ENCODE measurements at places on chromosomes 7 and 10.

DNA sequence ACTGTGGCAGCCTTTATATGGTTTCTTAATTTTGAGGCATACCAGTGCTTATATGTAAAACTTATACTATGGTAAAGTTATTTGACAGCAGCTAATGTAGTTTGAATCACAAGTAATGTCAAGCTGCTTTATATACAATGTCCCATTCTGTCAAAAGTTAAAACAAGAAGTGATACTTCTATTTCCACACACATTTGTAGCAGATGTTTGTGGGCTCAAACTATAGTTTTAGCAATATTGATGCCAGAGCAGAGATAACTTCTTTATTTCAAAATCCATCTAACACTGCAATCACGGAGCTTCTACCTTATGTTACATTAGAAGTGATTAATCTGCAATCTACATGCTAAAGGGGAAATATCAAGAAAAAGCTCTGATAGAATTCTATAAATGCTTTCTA is 149.6 kb downstream of the ADK start:
- DNase-seq: no peak

- no peak for DNase-seq
Measured at GRCh38 chr10:5563991-5564536, 39.3 kb downstream of the CALML3 start.

DNA sequence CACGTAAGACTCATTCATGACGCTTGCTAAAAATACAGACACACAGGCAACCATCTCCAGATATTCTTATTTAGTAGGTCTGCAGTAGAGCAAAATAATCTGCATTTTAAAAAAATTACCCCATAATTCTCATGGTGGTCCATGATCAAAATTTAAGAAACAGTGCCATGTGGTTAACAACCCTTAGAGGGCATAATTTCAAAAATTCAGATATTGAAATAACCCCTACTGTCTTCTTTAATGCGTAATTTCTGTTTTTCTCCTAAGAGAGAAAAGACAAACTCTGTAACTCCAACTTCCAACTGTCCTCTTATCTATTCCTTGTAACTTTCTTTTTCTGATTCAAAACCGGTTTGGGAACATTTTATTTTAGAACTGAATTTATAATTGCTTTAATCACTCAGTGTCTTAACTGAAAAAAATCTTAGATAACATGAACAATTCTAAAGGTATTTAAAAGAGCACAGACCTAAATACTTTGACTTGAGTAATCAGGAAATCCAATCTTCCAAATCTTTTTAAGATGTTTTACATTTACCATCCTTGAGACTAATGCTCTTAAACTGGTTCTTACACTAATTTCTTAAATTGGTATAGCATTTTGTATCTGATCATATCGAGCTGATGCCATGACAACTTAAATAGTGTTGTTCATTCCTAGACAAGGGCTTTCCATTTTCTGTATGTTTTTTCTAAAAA is 148.0 kb downstream of the GALNT11 start:
- no peak for DNase-seq

- peak; percentile 91 for DNase-seq
Measured at GRCh38 chr7:44145969-44146911, 5.1 kb upstream of the MYL7 start.

- DNase-seq: no peak
Measured at GRCh38 chr10:110865809-110866482, 5.8 kb upstream of the PDCD4 start.

- no peak for DNase-seq
Measured at GRCh38 chr10:9825491-9826018, 1192.1 kb upstream of the CELF2 start.

- no peak for DNase-seq
Measured at GRCh38 chr7:18337048-18337809, 158.3 kb upstream of the HDAC9 start.

- no peak for DNase-seq
Measured at GRCh38 chr10:102616066-102616770, 28.1 kb upstream of the TRIM8 start.

DNA sequence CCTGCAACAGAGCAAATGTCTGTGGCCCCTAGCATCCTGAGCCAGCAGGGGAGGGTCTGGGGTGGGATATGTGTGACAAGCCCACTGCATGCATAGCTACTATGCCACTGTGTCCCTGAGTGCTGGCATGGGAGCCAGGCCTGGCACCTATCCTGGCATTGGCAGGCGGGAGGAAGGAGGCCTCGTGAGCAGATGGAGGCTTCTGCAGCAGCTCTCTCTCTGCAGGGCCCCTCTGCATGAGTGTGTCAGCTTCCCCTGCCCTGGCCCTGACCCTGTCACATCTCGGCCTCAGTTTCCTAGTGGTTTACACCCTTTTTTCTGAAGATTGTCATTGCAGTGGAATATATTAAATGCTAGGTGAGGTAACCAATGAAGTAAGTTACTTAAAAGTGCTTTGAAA is 13.1 kb upstream of the IMPDH1 start:
- no peak for DNase-seq

- DNase-seq: no peak
Measured at GRCh38 chr7:113483657-113484056, 365.3 kb upstream of the SMIM30 start.

- no peak for DNase-seq
Measured at GRCh38 chr7:77687747-77688144, 8.5 kb upstream of the RSBN1L start.

DNA sequence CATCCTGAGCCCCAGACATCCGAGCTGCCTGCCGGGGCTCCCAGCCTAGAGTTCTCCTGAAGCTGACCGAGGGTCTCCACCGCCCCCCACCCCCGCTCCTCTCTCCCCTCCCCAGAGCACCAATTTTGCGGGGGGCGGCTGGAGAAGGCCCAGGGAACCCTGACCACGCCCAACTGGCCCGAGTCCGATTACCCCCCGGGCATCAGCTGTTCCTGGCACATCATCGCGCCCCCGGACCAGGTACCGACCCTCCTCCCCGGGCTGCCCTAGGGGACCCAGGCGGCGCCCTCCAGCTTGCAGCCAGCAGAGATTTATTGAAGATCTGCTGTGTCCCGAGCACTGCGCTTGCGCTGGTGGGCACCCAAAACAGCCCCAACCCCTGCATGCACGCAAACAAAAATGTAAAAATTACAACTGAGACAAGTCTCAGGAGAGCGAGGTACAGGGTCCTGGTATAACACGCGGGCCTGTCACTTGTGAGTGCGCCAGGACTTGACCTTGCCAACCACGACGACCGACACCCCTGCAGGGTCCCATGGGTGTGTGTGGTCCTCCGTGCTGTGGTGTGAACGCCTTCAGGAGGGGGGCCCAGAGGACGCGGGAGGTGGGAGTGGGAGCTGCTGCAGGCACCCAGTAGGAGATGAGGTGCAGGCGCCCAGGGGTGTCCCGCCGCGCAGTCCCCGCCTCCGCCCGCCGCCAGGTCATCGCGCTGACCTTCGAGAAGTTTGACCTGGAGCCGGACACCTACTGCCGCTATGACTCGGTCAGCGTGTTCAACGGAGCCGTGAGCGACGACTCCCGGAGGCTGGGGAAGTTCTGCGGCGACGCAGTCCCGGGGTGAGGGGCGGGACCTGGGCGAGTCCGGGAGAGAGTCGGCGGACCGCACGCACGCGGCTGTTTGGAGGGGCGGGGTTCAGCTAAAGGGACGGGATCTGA is 3.1 kb downstream of the PCOLCE start:
- DNase-seq: no peak

GRCh38 chr7:91598791-91599190 is 281.7 kb downstream of the MTERF1 start:
- no peak for DNase-seq

- no peak for DNase-seq
Measured at GRCh38 chr7:73312831-73313520, 4.3 kb upstream of the NSUN5 start.

- DNase-seq: no peak
Measured at GRCh38 chr10:9786101-9786500, 1231.6 kb upstream of the CELF2 start.

- DNase-seq: no peak
Measured at GRCh38 chr10:86253091-86254072, 113.2 kb downstream of the GRID1 start.

- no peak for DNase-seq
Measured at GRCh38 chr7:1058821-1059199, 14.5 kb downstream of the GPR146 start.

GRCh38 chr7:18547509-18548187 is 52.1 kb downstream of the HDAC9 start:
- no peak for DNase-seq

- no peak for DNase-seq
Measured at GRCh38 chr7:24560772-24561171, 12.5 kb upstream of the PALS2 start.

GRCh38 chr7:33035776-33036175 is 26.8 kb downstream of the NT5C3A start:
- no peak for DNase-seq

DNA sequence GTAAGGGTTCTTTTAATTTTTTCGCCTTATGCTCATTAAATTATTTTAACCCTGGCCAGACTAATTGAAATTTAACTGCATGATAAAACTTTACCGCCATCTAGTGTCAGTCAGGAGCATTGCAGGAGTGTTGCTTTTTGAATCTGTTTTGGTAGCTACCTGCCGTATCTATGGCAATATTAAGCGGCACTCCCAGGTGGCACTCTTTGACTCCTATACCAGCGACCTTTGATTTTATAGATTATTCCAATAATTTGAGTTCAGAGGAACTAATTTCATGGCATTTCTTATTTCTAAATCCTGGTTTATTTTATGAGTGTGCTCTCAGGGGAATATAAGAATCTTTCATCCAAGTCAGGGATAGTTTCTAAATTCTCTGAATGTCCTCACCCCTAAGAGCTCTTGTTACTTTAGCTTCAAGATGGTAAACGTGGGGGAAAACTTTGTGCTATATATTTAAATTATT is 198.9 kb downstream of the REEP3 start:
- peak; percentile 38 for DNase-seq

DNA sequence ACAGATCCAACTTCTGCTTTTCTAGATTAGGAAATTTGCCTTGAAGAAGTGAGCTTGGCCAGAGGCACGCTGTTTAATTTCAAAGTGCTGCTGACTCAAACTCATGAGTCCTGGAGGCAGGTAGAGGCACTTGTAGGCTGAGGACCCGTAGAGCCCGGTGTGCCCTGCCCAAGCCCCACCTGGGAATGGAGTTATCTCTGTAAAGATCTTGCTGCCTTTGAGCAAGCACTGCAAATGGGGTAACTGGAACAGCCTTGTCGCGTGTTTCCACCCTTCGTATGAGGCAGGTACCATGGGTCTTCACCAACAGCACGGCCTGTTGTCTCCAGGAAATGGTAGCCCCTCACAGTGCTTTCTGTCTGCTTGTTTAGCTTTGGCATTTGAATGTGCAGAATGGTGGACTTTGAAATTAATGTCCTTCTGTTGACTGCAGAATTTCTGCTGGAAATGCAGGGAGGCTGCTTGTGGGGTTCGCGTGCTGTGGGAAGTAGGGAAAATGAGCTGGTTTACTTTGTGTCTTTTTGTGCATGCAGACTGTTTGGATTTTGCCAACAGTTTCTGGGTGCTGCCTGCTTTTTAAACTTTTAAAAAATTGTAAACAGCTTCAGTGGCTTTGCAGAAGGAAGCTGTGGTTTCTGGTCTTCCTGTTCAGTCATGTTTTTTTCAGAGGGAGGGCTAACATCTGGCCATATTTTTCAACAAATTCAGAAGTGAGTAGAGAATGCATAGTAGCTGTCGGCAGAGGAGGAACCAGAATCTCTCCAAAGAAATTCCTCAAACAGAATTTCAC is 27.2 kb downstream of the CCM2 start:
- no peak for DNase-seq

DNA sequence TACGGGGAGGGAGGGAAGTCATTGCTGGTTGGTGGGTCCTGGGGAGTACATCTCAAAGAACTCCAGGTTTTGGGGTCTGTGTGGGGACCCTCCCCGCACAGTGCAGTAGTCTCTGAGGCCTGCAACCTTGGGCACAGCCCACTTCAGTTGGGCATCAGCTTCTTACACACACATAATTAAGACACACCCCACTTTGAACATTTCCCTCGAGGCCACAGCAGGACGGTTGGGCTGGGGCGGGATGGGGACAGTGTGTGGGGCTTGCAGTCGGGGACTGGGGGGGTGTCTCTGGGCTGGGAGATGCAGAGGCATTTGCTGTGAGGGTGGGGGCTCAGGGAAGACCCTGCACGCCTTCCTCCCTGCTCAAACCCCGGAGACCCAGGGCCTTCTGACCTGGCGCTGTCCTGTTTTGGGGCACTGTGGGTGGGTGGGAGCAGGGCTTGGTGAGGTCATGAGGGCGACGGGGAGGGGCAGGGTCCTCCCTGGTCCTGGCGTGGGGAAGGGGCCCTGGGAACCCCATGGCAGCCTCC is 1.3 kb downstream of the LFNG start:
- DNase-seq: no peak

DNA sequence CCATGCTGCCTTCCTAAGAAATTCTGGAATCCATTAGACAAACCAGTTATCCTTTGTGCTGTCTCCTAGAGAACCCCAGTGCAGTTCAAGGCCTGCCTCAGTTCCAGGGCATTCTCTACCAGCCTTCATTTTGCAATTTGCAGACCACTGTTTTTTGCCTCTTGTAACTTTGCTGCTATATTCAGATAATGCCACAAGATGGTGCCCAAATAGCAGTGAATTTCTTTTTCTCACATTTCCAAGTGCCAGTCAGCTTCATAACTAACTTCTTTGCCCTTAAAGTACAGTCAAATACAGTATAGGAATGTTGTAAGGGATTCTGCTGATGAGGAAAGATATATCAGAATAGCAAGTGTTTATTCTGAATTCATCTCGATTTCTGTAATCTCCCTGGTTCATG is 25.2 kb downstream of the LOXL4 start:
- no peak for DNase-seq

DNA sequence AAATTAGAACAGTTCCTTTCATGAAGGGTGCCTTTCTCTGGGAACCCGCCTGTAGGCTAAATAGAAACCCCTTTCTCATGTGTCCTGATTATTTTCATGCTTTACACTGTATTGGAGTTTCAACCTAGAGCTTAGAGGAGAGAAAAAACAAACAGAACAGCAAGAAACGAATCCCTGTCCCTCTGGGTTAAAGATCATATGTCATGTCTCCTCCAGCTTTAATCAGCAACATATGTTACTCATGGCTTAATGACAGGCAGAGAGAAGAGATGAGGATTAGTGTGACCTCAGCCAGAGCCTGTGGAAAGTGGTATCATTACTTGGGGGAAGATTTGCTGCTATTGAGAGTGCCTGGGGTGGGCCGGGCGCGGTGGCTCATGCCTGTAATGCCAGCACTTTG is 32.1 kb downstream of the CRCP start:
- no peak for DNase-seq

DNA sequence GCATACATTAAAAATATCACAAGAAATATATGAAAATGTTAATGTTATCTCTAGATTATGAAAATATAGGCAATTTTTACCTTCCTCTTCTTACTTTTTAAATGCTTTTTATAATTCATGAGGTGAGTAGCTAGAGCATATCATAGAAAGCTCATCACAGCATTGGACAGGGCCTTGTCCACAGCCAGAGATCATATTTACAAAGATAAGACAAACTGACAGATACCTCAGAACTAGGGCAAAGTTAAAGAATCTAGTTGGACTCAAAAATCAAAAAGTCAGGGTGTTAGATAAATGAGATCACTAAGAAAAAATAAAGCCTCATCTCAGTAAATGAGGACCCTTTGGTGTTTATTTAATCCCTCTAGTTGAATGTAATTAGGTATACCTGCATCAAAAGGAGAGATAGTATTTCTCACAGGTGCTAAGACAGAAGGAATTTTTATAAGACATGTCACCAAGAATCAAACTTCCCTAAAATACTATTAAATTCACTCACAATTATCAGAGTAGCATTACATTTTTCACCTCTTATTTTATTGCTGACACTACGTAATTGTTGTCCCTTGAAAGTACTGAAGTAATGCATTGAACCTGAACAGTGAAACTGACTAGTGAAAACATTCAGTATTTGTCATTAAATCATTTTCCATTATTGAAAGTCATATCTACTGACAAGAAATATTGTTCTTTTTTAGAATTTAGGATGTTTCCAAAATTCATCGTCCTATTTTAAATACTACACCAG is 25.6 kb downstream of the CFAP69 start:
- DNase-seq: no peak

Measured in HEK293T (cell line).